Stimulated activated CD8-positive, alpha-beta memory T cell treated with anti-CD3 and anti-CD28 coated beads, Interleukin-7, amount 100 ng/mL, for 48 hours (primary cell): ENCODE measurements at places on chromosomes 6 and 20.

DNA sequence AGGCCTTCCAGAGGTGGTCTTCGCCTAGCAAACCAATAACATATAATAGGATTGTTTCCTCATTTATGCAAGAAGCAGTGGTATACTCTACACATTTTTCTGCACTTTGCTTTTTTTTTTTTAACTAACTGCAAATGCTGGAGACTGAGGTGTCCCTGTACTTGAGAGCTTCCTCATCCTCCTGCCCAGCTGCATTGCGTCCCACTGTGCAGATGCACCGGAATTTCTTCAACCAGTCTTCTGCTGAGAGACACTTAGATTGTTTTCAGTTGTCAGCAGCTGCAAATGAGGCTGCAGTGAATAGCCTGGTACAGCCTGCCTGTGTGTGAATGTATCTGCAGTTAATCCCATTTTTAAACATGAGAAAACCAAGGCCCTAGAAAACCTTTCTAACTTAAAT lies 11.5 kb downstream of the FGD2 start:
- DNase-seq: no peak

GRCh38 chr6:170159022-170159965 lies 131.6 kb downstream of the DLL1 start:
- no peak for DNase-seq

DNA sequence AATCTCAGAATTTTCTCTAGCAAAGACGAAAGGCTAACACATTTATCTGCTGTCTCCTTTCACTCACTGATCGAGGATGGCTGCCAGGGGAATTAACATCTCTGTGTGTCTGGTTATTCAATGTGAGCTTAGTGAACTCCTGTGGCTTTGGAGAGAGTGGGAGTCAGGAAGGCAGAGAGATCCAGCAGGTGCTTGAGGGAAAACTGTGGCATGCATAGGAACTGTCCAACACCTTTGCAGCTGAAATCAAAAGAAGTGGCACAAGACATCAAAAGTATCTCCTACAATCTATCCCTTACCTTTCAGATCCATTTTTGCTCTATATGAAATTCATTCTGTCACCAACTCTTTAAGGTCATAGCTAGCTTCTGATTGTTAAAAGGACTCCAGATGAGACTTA lies 11.8 kb upstream of the FAM184A start:
- no peak for DNase-seq

DNA sequence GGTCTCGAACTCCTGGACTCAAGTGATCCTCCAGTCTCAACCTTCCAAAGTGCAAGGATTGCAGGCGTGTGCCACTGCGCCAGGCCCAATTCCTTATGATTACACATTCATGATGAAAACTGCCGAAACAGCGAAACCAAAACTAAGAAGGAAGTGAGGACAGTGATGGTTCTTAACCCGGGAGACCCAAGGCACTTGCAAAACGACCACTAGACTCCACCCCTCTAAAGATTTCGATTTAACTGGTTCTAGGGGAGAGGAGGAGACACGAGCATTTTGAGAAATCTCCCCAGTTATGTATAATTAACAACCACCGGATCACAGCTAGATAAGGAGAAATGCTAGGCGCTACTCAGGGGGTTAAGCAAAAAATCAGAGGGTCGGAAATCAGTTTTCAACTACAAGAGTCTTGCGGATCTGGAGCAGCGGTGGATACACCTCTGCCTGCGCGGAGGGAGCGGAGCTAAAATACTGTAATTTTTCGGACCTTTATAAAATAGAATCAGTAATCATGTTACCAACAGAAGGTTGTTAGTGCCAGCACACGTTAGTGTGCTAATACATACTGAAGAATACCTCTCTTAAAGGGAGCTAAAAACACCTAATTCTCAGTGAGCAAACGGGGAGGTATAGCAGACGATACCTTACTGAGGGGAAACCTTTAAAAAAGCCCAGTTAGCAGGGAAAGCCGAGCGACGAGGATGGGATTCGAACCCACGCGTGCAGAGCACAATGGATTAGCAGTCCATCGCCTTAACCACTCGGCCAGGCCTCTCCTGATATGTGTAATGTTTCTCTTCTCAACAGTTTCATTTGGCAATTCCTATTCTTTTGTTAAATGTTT lies 60.0 kb upstream of the BTN3A2 start:
- DNase-seq: peak; percentile 73

DNA sequence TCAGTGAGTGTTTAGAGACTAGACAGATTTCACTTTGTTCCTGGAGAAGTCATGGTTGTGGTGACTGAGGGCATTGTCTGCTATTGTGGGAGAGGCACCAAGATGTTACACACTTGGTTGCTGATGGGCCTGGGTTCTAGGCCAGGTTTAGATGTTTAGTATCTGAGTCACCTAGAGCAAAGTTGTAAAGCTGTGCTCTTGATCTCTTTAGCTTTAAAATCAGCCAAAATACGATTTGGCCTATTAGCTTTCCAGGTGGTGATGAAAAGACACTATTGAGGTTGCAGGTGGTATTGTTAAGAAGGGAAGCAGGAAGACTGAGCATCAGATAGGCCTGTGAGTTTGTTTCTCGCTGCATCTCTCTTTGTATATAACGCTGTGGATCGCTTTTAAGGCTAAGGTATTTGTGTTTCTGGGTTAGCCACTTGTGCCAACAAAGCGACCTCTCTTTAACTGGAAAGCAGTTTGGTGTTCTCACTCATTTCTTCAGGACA lies 48.6 kb downstream of the FOXO3 start:
- DNase-seq: no peak

DNA sequence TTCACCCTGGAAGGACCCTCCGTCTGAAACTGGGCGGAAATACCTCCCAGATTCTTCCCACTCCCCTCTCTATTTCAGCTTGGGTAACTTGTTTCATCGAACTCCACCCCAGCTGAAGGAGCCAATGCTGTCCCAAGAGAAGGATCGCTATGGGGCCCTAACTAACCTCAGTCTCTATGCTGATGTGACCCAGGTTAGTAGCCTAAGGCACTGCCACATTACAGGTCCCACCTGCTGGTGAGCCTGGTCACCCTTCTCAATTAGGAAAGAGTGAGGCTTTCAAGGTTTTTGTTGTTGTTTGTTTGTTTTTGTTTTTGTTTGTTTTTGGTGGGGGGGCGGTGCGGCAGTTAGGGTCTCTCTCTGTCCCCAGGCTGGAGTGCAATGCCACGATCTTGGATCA lies 168.4 kb downstream of the OR2B2 start:
- DNase-seq: no peak

GRCh38 chr6:14744212-14744556 lies 501.7 kb upstream of the JARID2 start:
- no peak for DNase-seq

GRCh38 chr6:69570106-69570505 lies 226.7 kb downstream of the LMBRD1 start:
- no peak for DNase-seq

- no peak for DNase-seq
Measured at GRCh38 chr20:62235001-62235776, 3.1 kb upstream of the OSBPL2 start.

DNA sequence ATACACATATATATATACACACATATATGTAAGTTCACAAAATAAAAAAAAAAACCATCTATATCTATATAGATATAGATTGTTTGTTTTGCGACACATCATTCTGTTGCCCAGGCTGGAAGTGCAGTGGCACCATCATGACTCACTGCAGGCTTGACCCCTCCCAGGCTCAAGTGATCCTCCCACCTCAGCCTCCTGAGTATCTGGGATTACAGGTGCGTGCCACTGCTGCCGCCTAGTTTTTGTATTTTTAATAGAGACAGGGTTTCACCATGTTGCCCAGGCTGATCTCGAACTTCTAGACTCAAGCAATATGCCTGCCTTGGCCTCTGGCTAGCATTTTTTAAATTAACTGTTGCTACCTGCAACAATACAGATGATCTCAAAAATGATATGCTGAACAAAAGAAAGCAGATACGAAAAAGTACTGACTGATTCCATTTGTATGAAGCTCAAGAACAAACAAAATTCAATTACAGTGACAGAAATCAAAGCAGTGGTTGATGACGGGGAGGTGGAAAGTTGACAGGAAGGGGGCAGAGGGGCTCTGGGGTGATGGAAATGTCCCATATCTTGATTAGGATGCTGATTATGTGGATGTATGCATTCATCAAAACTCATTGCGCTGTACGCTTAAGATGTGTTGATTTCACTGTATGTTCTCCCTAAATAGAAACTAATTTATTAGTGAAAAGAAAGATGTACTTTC lies 49.6 kb downstream of the ATXN1 start:
- no peak for DNase-seq

- no peak for DNase-seq
Measured at GRCh38 chr6:41346441-41346840, 11.0 kb downstream of the NCR2 start.
